ENCODE measurements at places on chromosomes 12 and 14.

- H3K27ac ChIP-seq, result no peak overlapping the region
- peaks cover 10% of the 10 kb centered on the region for H3K27me3 ChIP-seq
- no peak for DNase-seq
- peaks cover 9% of the 10 kb centered on the region for H3K4me1 ChIP-seq
- no peak overlapping the region for H3K4me3 ChIP-seq
Measured at GRCh38 chr12:4434301-4434700, 11.3 kb downstream of the FGF6 start.

DNA sequence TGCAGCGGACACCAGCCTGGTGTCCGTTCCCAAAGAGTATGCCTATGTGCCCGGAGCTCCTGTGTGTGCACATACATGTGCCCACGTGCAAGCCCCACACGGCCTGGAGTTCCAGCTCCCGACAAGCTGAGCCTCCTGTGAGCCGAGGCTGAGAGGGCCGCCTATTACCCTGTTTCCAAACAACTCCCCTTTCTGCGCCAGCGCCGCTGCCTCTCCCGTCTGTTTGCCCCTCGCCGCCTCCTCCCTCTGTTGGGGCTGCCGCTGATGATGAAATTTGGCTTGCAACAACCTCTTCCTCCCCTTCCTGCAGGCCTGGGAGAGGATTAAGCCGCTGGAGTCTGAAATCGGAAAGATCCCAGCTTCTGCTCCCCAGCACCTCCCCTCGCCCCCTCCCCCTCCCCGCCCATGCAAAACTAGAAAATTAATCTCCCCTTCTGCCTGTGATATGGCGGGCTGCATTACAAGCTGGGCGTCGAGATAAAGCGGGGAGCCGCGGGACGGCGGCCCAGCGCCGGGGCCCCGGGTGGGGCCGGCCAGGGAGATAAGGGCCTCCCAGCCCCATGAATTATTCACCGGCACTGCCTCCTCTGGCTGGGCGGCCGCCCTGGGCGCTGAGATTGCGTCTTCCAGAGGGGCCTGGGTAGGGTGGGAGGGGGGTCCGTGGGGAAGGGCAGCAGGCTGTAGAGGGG, 6.8 kb upstream of the ASIC1 start:
- H3K27ac ChIP-seq, result no peak overlapping the region
- no peak for DNase-seq
- H3K4me1 ChIP-seq, result peaks cover 2% of the 10 kb centered on the region
- H3K27me3 ChIP-seq, result peaks cover 38% of the 10 kb centered on the region
- H3K4me3 ChIP-seq, result no peak overlapping the region

GRCh38 chr12:130925666-130926015, 28.1 kb upstream of the ADGRD1 start:
- no peak overlapping the region for H3K4me3 ChIP-seq
- H3K4me1 ChIP-seq, result no peaks in the 10 kb centered on the region
- DNase-seq, result no peak
- H3K27ac ChIP-seq, result no peak overlapping the region
- peaks cover 17% of the 10 kb centered on the region for H3K27me3 ChIP-seq

DNA sequence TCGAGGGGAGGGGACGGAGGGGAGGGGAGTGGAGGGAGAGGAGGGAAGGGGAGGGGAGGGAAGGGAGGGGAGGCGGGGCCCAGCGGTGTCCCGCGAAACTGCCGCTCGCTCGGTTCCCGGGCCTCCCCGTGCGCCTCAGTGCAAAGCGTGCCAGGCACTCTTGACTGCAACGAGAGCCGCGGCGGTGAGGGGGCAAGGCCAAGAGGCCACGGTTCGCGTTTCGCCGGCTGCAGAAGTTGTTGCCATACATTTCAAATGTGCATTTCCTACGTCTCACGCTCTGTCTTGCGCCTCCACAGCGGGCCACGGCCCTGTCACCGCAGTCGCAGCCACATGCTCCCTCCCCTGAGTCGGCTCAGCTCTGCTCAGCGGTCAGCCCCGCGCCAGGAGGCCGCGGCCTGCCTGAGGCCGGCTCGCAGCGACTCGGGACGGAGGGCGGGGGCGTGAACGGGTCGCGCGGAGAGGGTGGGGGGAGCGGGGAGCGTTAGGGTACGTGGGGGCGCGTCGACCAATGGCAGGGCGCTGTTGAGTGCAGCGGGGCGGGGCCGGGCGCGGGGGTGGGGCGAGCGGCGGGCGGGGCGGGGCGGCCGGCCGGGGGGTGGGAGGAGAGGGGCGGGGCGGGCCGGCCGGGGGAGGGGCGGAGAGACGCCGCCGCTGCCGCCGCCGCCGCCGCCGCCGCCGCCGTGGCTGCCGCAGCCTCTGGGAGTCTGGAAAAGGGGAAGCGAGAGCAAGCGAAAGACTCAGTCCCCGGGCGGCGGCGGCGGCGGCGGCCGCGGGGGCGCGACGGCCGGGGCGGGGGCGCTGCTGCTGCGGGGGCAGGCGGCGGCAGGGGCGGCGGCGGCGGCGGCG, at the start of gene PPP2R5C:
PPP2R5C (plus strand) TSS at position 678 of the 849 bp plus-strand sequence. CDS start 185 bp downstream, outside the sequence.
- peak within 1 kb of the TSS; percentile 53 for H3K27ac ChIP-seq
- peaks cover 31% of the 10 kb centered on the region for H3K4me1 ChIP-seq
- peaks cover 24% of the 10 kb centered on the region for H3K36me3 ChIP-seq

DNA sequence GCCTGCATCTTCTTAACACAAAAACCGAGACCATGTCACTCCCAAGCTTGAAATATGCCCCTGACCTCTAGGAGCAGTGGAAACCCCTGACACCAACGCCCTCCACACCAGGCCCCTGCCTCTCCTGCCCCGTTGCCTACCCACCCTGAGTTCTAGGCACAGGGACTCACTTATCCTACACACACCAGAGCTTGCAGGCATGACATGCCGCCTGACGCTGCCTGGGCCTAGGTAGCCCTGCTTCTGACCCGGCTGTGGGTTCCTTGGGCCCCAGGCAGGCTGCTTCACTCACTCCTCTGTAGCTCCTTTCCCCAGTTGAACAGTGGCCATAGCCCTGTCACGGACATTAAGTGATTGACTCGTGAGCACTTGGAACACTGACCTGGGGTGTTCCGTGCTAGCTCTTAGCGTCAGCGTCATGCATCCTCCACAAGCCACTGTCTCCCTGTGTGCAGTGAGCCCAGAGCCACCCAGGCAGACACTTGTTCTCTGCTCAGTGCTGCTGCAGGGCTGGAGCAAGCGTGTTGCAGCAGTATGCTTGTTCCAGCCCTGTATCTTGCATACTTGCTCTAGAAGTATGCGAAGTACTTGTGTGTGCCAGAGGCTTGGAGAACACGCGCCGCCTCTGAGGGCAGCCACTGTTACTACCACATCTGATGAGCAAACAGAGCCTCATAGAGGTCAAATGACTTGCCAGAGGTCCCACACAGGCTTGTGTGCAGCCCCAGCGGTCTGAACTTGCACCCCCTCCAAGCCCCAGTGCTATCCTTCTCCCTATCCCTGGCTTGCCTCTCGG, 15.6 kb downstream of the OTUB2 start:
- no peak overlapping the region for H3K4me3 ChIP-seq
- peaks cover 1% of the 10 kb centered on the region for H3K4me1 ChIP-seq
- H3K27ac ChIP-seq, result no peak overlapping the region
- DNase-seq, result no peak
- H3K36me3 ChIP-seq, result peaks cover 8% of the 10 kb centered on the region

GRCh38 chr12:132513070-132513398, 23.1 kb downstream of the FBRSL1 start:
- DNase-seq, result no peak
- H3K27ac ChIP-seq, result no peak overlapping the region
- H3K4me1 ChIP-seq, result no peaks in the 10 kb centered on the region
- H3K4me3 ChIP-seq, result no peak overlapping the region
- H3K27me3 ChIP-seq, result no peaks in the 10 kb centered on the region

- no peak for DNase-seq
- peaks cover 32% of the 10 kb centered on the region for H3K27me3 ChIP-seq
- H3K27ac ChIP-seq, result no peak overlapping the region
- H3K4me3 ChIP-seq, result no peak overlapping the region
- no peaks in the 10 kb centered on the region for H3K36me3 ChIP-seq
- H3K4me1 ChIP-seq, result peaks cover 12% of the 10 kb centered on the region
Measured at GRCh38 chr12:2642896-2643425, 151.8 kb upstream of the FKBP4 start.

- peaks cover 4% of the 10 kb centered on the region for H3K4me1 ChIP-seq
- H3K27ac ChIP-seq, result no peak overlapping the region
- no peak overlapping the region for H3K4me3 ChIP-seq
- DNase-seq, result no peak
Measured at GRCh38 chr12:51511546-51512260, 79.3 kb upstream of the SCN8A start.

- H3K27me3 ChIP-seq, result peaks cover 57% of the 10 kb centered on the region
- H3K36me3 ChIP-seq, result no peaks in the 10 kb centered on the region
- peaks cover 11% of the 10 kb centered on the region for H3K4me1 ChIP-seq
- no peak overlapping the region for H3K4me3 ChIP-seq
- DNase-seq, result no peak
Measured at GRCh38 chr14:33809396-33809981, 141.4 kb downstream of the EGLN3 start.

DNA sequence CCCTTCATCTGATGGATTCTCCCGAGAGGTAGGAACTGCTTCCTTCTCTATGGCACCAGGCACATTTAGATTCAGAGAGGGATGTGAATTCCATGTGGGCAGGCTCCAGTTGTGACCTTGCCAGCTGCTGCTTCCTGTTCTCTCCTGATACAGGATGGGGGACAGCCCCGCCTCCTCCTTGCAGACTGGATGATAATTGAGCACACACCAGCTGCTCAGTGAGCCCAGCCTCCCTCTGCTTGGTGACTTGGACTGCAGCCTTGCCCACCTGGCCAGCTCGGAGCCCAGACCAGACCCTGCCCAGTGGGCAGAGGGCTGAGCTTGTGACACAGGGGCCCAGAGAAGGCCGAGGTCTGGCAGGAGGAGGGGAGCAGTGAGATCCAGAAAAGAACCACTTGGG, 90.2 kb downstream of the CALM1 start:
- no peak overlapping the region for H3K4me3 ChIP-seq
- H3K36me3 ChIP-seq, result no peaks in the 10 kb centered on the region
- no peaks in the 10 kb centered on the region for H3K4me1 ChIP-seq
- no peak for DNase-seq

GRCh38 chr14:96752125-96752524, 45.1 kb upstream of the VRK1 start:
- DNase-seq, result no peak
- H3K27me3 ChIP-seq, result peaks cover 3% of the 10 kb centered on the region
- no peaks in the 10 kb centered on the region for H3K36me3 ChIP-seq
- H3K4me3 ChIP-seq, result no peak overlapping the region

All from activated T-helper 2 cell treated with anti-CD3 and anti-CD28 coated beads, Interferon-gamma antibody, Interleukin-2, Interleukin-4, amounts not matched to agents 10 μg/mL and 5 μg/mL and 100 μg/mL, durations not matched to agents 14 hours and 24 hours and 36 hours (primary cell).